ENCODE measurements at places on chromosomes 13 and 19.

DNA sequence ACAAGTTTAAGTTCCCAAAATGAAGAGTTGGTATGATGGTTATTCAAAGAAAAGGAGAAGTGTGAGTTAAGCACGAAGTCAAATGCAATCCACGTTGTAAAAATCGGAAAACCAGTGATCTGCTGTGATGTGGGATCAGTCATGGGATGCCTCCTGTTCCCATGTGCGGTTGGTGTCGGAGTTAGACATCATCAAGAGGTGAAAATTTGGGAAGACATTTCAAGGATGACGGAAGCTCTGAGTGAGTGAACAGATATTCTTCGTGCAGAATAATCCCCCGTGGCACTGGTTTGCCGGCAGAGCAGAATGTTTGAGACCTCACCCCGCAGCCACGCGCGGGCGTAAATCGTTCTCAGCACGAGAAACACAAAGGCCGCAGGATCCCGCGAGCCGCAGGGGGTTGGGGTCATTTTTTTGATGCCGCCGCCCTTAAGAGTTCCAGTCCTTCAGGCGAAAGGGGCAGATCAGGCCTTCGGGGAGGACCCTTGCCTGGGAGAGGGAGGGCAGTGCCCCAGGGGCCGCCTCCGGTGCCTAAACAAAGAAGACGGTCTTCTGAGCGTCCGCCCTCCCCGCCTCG, 13.7 kb upstream of the SOX1 start:
- DNase-seq: peak; percentile 92

GRCh38 chr13:49714757-49715156, 23.5 kb upstream of the EBPL start:
- DNase-seq: no peak

DNA sequence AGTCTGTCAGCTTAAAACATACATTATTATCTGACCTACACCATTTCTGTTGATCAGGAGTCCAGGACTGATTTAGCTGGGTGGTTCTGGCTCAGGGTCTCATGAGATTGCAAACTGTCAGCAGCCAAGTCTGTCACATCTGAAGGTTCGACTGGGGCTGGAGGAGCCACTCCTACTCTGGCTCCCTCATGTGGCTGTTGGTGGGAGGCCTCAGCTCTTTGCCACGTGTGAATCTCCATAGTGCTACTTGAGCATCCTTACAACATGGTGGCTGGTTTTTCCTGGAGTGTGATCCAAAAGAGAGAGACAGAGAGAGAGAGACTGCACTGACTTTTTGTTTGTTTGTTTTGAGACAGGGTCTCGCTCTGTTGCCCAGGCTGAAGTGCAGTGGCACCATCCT, 63.6 kb upstream of the NFIC start:
- no peak for DNase-seq

- no peak for DNase-seq
These were observed 46.6 kb upstream of the SLC15A1 start for GRCh38 chr13:98798849-98799645.
